Activated CD4-positive, CD25-positive, alpha-beta regulatory T cell treated with anti-CD3 and anti-CD28 coated beads, Interleukin-2, amount 50 U/mL, for 24 hours (primary cell): ENCODE measurements at places on chromosomes 2 and 18.
A peak's percentile ranks its signal among the peaks of the same experiment; 100 is the strongest.

GRCh38 chr18:3279201-3280185, 17.6 kb downstream of the MYL12B start:
- no peak for ATAC-seq

GRCh38 chr18:52175406-52175805, 164.6 kb upstream of the DCC start:
- ATAC-seq = no peak

- no peak for ATAC-seq
Measured at GRCh38 chr2:152627351-152627957, 89.8 kb downstream of the PRPF40A start.

GRCh38 chr2:234393354-234393753, 103.5 kb downstream of the ARL4C start:
- no peak for ATAC-seq

DNA sequence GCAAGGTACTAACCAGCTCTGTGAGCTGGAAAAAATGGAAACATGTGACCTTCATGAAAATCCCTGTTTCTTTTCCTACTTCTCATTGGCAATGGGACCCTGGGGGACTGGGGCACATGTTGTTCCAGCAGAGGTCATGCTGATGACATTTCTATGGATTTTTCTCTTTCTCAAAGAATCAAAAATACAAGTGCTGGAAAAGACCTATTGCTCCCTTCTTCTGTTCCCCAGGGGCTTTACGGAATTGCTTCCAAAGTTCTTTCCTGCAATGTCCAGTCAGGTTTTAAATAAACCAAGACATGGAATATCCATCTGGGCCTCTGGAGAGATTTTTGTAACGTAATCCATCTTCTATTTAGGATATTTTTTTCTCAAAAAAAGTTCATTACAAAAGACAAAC, 1006.1 kb upstream of the CELF4 start:
- ATAC-seq = no peak

- ATAC-seq = no peak
Measured at GRCh38 chr2:54528311-54528955, 72.3 kb downstream of the SPTBN1 start.

DNA sequence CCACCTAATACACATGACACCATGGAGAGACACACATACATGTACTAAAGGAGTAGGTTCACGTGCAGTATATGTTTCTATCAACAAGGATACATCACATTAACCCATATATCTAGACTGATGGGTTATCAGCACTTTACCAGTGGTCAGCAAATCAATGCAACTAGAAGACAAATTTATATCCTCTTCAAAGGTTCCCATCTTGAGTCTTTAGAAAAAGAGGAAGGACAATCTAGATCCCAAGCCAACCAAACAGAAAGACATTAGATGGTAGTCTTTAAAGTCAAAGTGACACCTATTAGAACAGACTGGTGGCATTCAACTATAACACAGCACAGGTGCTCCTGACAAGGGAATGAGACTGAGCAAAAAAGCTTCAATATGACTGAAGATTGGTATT, 13.8 kb upstream of the SERTAD2 start:
- ATAC-seq = no peak

GRCh38 chr2:75303227-75303626, 103.9 kb upstream of the TACR1 start:
- ATAC-seq = no peak

DNA sequence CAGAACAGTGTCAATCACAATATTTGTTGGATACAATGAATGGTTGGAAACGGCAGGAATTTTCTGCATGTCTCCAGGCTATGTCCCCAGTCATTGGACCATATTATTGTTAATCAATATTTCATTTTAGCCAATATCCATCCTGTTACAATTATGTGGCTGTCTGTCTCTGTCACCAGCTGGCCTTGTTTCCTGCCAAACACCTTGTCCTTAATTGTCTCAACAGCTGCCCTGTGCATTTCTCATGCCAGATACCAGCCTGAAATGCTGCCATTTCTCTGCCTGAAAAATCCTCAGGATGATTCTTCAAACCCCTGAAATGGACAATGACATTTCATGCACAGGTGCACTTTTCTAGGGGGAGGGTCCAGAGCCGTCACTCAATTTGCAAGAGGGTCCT, 170.6 kb downstream of the ALPK2 start:
- no peak for ATAC-seq

GRCh38 chr2:128389388-128390086, 70.9 kb upstream of the HS6ST1 start:
- ATAC-seq = no peak

DNA sequence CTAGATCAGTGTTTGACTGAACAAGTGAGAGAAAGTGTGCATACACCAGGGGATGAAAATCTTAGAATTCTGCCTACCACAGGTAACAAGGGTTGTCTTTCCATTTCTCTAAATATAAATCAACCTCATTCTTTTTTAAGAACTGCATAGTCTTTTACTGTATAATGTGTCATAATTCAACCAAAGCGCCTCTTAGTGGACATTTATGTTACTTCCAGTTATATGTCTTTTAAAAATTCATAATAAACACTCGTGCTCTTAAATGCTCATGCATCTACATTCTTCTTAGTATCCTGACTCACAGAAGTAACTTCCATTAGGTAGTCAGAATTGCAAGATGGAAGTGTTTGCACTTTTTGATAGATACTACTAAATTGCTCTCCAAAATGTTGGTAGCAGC, 76.2 kb downstream of the CHRNA1 start:
- peak; percentile 36 for ATAC-seq

GRCh38 chr18:44125446-44125845, 555.2 kb upstream of the SETBP1 start:
- no peak for ATAC-seq

GRCh38 chr2:20584399-20585358, 66.2 kb downstream of the HS1BP3 start:
- no peak for ATAC-seq

DNA sequence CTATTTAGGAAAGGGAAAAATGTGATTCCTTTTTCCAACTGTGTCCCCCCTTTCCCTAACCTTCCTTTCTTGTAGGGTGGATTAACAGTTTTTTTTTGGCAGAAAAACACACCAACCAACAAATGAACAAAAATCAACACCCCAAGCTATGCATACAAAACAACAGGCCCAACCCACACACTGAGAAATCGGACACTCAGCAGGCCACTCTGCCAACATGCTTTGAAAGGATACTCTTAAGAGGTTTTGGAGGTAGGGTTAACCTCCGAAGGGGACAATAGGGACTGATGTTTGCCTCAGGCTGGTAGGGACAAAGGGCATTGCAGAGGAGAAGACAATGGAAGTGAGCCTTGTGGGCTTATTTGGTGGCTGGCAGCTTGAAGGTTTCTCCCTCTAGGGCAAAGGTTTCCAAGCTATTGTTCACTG, 33.1 kb upstream of the POLE4 start:
- ATAC-seq = no peak

DNA sequence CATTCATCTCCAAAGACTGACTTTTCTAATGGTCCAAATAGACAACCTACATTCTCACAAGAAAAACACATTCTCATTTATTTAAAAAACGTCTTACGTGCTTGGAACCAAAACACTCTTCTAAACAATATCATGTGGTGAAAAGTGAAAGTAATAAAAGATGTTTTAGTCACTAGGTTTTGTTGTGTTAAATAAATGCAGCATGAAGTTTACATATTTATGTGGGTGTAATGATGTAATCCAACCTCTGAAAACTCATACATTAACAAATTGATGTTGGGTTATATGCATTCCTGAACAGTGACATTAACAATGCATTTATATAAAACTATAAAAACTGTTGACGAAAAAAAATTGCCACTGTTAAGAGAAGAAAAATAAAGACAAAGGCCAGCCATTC, 55.1 kb upstream of the ACVR2A start:
- ATAC-seq = no peak

GRCh38 chr2:109020217-109020637, 31.2 kb upstream of the EDAR start:
- ATAC-seq = no peak

- no peak for ATAC-seq
Measured at GRCh38 chr2:102250278-102250821, 61.0 kb upstream of the IL1RL1 start.

DNA sequence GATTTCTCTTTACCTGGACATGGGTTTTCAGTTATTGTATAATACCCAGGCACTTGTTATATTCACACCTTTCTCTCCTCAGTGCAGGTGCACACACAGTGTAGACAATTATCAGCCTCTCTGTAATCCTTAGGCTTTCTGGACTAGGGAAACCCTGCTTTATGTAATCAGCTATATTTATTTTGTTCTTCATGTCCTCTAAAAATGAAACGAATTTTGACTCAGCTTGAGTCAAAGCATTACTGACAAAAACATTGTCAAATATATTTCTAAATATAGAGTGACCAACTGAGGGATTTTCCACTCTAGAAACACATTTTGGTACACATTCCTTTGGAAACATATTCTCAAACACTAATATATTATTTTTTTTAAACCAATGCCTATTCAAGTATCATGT, 144.8 kb upstream of the GULP1 start:
- no peak for ATAC-seq

GRCh38 chr2:178241844-178242551, 47.7 kb downstream of the OSBPL6 start:
- ATAC-seq = no peak

DNA sequence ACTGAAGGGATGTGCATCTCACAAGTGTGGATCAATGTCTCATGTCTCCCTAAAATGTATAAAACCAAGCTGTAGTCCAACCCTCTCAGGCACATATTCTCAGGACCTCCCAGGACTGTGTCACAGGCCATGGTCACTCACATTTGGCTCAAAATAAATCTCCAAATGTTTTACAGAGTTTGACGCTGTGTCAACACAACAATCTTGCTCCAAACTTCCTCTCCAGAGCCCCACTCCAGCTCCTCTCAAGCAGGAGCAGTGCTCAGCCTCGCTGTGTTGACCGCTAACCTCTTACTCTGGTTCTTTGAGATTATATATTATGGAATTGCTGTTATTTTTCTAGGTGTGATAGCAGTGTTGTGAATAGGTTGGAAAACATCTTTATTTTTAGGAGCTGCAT, 56.2 kb downstream of the CYP27C1 start:
- ATAC-seq = no peak

DNA sequence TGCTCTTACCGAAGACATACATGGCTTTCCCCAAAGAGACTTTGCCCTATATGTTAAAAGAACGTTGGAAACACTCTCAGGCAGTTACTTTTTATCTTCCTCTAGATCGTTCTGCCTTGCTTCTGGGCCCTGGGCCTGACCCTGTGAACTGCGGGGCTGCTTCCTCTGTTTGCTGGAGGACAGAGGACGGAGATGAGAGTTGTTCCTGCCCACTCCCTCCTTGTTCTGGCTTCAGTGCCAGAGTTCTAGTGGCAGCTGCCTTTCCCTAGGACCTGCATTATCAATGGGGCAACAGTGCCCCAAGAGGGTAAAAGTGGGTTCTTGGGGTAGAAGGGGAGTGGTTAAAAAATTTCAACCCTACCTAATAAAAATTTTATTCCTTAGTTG, 6.5 kb upstream of the FN1 start:
- ATAC-seq = no peak

DNA sequence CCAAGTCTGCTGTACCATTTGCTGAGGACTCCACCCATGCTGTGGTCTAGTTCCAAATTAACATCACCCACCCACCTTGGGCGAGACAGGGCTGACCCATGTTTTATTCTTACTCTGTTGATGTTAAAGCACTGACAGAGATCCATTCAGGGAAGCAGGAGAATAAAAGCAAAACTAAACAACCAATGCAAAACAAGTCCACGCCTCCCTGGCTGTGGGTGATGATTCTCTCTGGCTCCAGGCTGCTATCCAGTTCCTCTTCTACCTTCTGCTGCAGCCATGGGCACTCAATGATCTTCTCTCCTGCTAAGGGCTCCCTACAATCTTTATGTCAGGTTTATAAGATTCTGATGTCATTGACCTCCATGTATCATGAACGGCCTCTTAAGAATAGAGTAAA, 786.6 kb upstream of the ID2 start:
- ATAC-seq = no peak

GRCh38 chr18:44409071-44409470, 271.6 kb upstream of the SETBP1 start:
- ATAC-seq = no peak

DNA sequence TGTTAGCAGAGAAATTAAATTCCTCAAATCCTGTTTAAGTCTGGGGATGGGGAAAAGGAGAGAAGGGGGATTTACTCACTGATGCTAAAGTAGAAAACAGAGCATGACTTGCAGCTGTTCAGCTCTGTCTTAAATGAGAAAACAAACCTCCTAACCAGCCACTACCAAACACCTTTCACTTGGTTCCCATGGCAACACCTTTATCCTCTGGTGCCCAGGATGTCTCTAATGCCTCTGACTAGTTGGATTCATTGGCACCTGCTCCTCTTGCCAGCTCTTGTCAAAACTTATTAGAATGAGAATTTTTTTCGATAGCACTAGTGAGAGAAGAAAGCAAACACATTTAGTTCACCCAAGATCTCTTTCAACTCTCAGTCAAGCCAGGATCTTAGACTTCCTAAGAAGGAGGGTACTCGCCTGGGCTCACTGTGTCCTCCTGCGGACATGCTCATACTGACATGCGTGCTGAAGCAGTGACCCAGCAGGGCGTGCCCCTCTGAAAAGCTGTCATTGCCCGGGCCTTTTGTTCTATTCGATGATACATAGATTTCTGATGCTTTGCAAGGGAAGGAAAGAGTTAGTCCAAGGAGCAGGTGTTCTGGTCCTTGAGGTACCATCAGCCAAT, 656.0 kb upstream of the CELF4 start:
- ATAC-seq = no peak

- no peak for ATAC-seq
Measured at GRCh38 chr2:5555636-5556035, 136.5 kb upstream of the SOX11 start.

GRCh38 chr2:119765433-119766002, 5.8 kb downstream of the PTPN4 start:
- no peak for ATAC-seq

DNA sequence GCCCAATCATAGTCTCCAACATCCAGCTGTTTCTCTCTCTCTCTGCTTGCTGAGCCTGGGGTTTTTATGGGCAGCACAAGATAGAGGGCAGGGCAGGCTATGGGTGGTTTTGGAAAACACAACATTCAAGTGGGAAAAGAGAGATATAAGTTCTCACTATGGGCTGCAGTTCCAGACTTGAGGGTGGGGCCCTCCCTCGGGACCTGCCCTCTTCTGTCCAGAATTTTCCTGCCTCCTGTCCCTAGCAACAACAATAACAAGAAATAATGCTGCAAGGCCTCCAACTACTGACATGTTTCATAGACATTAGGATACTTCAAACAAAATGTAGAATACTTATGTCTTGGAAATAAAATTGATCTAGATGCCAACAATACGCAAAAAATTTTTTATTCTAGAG, 107.8 kb downstream of the C18orf54 start:
- ATAC-seq = no peak

- no peak for ATAC-seq
Measured at GRCh38 chr2:31033032-31033431, 105.2 kb downstream of the GALNT14 start.
